ENCODE measurements at places on chromosomes 4 and X.

- DNase-seq: no peak
These were observed 77.1 kb upstream of the WDR17 start for GRCh38 chr4:175988511-175988910.

DNA sequence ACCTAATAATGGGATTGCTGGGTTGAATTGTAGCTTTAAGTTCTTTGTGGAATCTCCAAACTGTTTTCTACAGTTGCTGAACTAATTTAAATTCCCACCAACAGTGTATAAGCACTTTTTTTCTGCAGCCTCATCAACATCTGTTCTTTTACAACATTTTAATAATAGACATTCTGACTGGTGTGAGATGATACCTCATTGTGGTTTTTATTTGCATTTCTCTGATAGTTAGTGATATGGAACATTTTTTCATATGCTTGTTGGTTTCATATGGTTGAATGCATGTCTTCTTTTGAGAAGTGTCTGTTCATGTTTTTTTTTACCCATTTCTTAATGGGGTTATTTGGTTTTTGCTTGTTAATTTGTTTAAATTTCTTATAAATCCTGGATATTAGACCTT lies 1718.9 kb downstream of the C4orf33 start:
- no peak for DNase-seq

DNA sequence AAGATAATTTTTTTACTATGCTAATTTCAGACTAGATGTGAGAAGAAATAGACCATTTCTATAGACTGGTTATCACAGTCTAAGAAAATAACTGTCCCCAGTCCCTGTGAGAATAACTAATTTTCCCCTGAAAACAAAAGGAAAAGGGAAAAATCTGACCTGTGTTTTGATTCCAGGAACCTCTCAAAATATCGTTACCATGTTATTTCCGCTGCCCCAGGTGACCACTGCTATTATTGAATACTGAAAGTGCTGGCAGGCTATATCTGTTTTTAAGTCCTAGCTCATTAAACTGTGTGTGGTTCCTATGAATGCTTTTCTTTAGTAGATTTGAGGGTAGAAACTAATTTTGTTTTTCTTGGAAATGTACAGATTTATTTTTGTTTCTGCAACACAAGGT lies 83.6 kb downstream of the GAB1 start:
- DNase-seq: no peak

DNA sequence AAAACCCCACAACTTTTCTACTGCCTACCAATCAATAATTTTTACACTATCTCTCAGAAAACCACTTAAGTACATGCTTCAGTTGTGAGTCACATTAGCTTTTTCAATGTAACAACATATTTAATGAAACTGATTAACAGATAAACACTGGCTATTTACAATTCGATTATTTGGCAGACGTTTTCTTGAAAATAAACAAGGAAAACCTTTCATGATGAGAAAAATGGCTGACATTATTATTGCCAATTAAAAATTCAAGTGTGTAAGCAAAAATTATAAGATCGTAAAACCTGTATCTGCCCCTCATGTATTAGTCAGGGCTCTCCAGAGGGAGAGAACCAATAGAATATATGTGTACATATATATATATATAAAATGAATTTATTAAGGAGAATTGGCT lies 1555.5 kb upstream of the IGFBP7 start:
- DNase-seq: no peak

GRCh38 chr4:172927096-172927814 lies 241.4 kb upstream of the GALNT7 start:
- no peak for DNase-seq

DNA sequence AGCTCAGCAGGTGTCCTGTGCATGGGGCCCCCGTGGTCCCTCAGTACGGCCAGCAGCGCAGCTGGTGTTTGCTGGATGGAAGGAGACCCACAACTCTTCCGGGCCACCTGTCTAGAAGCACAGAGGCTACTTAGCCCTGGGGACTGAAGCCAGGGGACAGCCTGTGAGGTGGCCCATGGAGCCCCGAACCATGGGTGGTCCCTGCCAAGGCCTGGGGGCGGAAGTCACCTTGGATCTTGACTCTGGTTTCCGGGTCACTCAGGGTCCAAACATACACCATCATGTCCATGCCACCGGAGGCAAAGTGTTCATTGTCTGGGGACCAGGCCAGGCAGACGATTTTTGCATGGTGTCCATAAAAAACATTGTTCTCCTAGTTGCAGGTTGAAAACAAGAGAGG lies 39.5 kb downstream of the WDR1 start:
- DNase-seq: no peak

- no peak for DNase-seq
These were observed 83.2 kb downstream of the TMEM131L start for GRCh38 chr4:153549405-153549804.

DNA sequence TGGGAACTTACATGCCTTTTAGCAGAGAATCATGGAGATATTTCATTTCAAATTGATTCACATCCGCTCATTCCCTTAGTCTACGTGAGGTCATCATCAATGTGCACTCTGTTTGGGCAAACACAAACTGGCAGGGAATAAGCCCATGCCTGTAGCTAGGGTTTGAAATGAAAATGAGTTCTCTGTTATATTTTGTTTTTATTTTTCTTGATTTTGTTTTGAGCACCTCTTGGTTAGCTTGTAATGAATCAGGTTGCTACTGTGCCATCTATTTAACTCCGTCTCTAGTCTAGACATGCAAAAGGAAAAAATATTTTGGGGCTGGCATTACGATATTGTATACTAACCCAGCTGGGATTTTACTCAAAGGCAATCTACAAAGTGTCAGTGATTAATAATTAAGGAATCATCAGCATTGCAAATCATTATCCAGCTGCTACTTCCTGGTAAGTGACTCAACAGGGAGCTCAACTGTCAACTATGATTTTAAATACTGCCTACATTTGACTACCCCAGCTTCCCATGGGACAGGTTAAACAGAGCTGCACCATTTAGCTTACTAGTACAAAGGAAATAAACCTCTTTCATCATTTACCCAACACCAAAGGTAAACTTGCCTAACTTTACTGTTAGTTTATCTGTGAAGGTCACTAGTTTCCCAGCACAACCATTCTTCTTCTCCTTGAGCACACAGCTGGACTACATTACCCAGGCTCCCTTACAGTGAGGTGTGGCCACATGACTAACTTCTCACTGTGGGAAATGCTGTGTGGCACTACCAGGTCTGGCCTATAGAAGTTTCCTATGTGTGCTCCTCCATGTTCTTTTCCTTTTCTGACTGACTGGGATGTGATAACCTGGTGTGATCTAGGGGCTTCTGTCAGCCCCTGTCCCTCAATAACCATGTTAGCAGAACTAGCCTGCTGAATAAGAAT lies 21.2 kb upstream of the TRPC5OS start:
- DNase-seq: no peak

DNA sequence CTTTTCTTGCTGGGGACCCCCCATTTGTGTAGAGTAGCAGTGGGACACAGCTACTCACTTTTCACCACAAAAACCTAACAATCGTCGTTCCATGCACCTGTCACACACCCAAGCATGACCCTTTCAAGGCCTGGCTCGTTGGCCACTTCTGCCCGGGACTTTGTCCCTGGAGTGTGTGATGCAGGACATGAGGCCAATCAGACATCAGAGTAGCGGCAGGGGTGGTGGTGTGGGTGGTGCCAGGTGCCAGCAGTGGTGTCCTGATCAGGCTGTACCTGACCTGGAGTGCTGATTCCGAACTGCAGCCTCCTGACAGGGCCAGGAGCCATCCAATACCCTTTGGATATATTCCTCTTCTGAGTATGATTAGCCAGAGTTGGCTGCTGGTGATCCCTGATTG lies 23.1 kb upstream of the PROM1 start:
- no peak for DNase-seq

DNA sequence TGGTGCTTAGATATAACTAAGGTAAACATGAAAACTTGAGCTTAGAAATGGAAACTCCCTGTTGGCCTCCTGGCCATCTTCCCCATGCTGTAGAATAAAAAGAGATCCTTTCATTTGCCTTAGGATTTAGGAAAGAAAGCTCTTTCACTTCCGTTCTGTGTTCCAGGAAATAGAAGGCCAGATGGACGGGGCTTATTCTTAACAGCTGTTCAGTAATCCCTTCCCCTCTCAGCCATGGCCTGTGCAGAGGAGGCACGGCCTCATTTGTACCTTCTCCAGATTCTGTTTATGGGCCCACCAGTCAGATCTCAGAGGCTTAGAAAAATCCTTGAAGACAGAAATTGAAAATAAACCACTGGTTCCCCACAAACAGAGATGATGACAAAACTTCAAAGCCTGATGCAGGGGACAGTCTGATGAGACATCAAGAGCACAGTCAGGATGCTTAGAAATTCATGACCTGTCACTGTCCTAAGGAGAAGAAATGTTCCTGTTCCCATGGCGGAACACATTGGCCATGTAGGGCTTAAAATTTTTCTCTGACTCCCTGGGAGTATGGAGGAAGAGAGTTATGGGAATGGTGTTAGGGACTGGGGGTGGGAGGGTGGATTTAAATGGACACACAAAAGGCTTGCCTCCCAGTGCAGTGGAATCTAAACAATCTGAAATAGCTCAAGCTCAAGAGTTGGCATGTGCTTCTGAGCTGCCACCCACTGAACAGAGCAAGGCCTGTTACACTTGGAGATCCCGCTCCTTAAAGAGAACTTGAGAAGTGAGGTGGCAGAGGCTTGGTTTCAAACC lies 188.8 kb downstream of the SOWAHB start:
- no peak for DNase-seq

- no peak for DNase-seq
These were observed 4.8 kb downstream of the NDP start for GRCh38 chrX:43968359-43968781.

GRCh38 chr4:140757232-140757630 lies 1.0 kb upstream of the TBC1D9 start:
- DNase-seq: no peak

DNA sequence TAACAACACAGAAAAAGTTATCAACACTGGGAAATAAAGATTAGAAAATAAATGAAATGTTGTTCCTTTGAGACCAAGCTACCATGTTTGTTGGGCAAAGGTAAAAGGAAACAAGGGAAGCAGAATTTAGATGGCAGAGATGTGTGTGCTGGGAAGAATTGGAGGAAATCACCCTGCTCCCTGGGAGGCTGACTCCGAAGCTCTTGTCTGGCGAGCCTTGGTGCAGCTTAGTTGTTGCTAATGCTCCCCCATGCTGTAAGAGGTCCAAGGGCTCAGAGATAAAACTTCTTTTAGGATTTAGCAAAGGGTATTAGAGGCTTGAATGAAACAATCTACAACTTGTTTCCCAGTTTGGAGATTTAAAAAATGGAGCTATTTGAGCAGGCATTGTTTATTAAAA lies 123.8 kb upstream of the DDIT4L start:
- no peak for DNase-seq

DNA sequence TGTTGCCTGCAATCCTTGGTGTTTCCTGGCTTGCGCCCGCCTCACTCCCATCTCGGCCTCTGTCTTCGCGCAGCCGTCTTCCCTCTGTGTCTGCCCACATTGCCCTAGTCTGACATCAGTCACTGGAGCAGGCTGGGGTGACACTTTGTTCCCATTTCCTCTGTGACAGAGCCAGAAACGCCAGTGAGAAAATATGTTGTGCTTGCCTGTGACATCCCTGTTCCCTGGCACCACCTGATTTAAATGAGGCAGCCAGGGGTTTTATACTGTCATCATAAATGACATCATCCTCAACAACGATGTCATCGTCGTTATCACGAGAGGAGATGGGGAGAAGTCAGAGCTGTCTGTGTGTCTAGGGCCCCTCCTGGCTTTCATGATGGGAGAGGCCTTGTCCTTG lies 29.1 kb downstream of the ZNF185 start:
- DNase-seq: no peak

- no peak for DNase-seq
These were observed 12.5 kb upstream of the KLF8 start for GRCh38 chrX:56219700-56220099.

DNA sequence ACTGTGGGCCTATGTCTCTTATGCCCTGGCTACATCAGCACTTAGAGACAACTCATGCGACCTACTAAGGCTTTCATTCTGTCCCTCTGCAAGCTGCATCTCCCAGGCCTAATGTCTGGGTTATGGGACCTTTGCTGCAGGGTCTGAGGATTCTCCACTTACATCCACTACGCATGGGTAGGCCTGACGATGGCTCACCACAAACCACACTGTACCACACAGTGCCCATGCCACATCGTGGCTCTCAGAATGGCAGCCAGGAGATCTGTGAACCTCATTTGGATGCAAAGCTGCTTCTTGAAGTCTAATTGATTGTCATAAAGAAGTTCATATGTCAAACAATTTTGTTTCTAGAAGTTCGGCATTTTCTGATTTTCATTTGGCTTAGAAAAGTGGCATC lies 84.6 kb upstream of the BEND4 start:
- DNase-seq: no peak

DNA sequence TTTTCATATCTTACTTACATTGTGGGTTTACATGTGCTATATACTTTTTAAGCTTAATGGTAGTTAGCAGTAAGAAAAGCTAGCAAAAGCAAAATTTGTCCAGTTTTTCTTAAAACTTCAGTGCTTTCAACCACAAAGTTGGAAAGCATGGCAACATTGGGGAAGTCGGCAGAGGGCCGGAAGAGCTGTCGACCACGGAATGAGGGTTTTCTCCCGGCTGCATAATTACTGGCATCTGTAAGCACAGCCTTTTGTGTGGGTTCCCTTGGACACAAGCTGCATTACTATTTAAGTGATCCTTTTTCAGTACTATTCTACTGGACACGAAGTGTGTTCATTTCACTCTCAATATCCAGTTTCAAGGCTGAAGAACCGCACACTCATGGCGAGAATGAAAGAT lies 560.4 kb downstream of the ANKRD50 start:
- DNase-seq: no peak

DNA sequence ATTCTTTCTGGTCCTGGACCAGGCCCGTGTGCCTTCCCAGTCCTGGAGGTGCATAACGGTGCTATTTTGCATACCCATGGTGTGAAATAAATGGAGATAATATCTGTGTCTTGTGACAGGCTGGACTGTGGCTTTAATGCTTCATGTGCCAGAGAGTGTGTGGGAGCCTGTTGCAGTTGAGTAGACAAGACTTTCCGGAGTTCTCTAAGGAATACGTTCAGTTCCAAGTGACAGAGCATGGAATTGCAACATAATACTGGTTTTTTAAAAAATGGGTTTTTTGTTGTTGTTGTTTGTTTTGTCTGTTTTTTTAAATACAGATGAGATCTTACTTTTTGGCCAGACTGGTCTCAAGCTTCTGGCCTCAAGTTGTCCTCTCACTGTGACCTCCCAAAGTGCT lies 74.0 kb downstream of the HPRT1 start:
- DNase-seq: no peak

GRCh38 chrX:54358424-54359211 lies 772 bp upstream of the WNK3 start:
- DNase-seq: no peak

GRCh38 chr4:172553216-172553615 lies 615.4 kb upstream of the GALNT7 start:
- DNase-seq: no peak

- no peak for DNase-seq
These were observed 96.4 kb upstream of the SMIM10 start for GRCh38 chrX:134894373-134894895.

Data from LoVo (cell line).